Stimulated activated naive CD4-positive, alpha-beta T cell (primary cell): ENCODE measurements at places on chromosomes 13 and 19.
A peak's percentile ranks its signal among the peaks of the same experiment; 100 is the strongest.

GRCh38 chr13:109159650-109160309 lies 530.4 kb downstream of the MYO16 start:
- no peak for DNase-seq

DNA sequence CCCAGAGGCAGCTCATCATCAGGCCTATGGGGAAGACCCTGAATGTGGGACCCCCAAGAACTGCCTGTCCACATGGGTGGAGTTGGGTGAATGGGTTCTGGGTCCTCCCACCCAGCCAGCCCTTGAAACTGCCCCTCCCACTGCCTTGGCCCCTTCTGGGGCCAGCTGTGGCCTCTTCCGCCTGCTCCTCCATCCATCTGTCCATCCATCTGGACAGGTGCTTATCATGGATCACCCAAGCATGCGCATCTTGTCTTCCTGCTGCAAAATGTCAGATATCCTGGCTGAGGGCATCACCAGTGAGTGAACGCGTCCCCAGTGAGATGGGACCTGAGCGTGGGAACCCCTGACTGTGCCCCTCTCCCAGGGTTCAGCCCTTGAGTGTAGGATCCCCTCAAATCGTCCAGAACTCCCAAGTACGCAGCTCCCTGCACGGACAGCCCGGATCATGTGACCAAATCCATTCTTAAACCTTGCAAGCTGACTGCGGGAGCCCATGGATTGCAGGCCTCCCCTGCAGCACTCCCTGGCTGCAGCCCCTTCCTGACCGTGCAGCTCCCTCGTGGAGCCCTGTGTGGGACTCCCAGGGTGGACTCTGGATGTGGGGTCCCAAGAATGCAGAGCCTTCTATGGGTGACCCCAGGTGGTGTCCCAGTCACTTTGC lies 2.0 kb downstream of the STXBP2 start:
- no peak for DNase-seq

DNA sequence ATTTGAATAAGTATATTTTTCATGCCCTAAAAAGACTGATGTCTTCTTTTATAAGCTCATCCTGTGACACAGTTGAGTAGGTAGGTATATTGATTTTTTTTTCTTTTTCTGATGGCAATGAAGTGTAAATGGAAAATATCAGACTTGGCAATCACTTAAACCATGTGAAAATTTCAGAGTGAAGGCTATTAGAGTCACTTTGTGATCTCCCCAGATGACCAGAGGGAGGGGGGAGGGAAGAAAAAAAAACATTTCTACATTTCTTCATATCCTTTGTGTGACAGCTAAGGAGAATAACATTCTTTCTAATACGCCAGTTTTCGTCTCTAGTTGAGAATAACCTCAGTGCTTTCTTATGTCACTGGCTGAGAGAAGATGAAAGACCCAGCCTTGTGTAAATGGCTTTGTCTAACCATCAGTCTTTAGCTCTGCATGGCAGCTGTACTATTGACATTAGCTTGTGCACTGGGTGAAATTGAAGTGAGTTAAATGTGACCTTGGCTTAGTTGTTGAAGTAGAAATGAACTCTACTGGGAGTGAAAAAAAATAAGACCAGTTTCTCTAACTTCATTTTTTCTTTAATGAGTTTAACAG lies 332.1 kb upstream of the DACH1 start:
- DNase-seq, result no peak

GRCh38 chr13:44273991-44274770 lies 99.4 kb upstream of the SERP2 start:
- peak; percentile 83 for DNase-seq

- no peak for DNase-seq
These were observed 19.8 kb upstream of the CEACAM4 start for GRCh38 chr19:41646589-41647204.

DNA sequence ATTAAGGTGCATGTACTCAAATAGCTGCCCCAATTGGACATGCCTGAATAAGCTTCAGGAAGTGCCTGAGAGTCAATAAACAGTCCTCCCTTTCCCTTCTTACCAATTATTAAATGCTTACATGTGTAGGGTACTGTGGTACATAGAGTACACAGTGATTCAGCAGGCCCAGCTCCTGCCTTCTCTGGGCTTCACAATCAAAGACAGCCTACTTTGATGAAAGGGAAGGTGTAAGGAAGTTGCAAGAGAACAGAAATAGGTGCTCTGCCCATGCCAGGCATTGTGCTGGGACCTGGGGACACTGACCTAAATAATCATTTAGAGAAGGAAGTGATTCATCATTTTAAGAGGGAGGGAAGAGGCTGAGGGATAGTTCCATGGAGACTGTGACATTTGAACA lies 17.2 kb downstream of the FRY start:
- no peak for DNase-seq

DNA sequence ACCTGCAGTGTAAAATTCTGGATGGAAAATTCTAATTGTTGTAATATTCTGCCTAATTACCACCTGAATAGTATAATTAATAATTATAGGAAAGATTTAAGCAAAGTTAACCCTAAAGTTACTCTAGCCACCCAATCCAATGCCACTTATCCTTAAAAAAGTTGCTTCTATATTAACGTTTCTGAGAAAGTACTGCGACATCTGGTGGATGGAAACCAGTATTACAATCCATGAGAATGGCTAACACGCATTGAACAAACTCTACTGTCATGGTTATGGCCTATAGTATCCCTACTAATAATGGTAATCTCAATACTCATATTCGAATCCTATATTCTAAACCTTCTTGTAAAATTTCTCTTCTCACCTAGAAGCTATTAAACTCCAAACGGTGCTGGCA lies 1551.8 kb downstream of the SLITRK1 start:
- no peak for DNase-seq

DNA sequence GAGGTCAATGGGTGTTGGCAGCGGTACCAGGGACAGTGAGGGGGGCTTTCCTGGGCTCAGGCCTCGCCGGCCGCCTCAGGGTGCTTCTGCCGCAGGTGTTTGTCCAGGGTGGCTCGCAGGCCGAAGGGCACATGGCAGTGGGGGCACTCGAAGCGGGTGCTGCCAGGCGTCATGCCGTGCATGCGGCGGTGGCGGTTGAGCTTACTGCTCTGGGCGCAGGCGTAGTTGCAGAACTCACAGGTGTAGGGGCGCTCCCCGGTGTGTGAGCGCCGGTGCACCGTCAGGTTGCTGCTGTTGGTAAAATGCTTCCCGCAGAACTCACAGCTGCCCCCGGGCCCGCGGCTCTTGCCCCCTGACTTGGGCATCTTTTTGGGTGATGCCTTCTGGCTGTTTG lies 4.7 kb downstream of the ZNF296 start:
- DNase-seq, result no peak

GRCh38 chr19:34365463-34366401 lies 736 bp downstream of the GPI start:
- no peak for DNase-seq

GRCh38 chr19:14654786-14655560 lies 19.7 kb downstream of the ADGRE3 start:
- DNase-seq, result no peak

GRCh38 chr13:39516096-39516495 lies 86.9 kb downstream of the LHFPL6 start:
- no peak for DNase-seq

DNA sequence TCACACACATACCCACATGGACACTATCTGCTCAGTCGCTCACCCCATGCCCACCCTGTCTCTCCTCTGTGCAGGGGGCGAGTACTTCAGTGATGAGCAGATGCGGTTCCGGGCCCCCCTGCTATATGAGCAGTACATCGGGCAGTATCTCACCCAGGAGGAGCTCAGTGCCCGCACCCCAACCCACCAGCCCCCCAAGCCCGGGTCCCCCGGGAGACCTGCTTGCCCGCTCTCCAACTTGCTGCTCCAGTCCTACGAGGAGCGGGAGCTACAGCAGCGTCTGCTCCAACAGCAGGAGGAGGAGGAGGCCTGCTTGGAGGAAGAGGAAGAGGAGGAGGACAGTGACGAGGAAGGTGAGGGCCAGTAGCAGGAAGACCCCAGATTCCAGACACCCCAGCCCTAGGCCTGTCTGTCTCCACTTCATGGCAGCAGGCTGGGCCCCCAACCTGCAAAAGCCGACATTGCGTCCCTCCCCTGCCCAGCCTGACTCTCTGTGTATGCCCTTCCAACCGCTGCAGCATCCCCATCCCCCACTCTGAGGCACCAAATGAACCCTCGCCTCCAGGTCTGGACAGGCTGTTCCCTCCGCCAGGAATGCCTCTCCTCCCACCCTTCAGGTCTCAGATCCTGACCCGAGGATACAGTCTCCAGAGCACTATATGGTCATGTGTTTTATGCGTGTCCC lies 9.7 kb downstream of the CCDC97 start:
- no peak for DNase-seq

DNA sequence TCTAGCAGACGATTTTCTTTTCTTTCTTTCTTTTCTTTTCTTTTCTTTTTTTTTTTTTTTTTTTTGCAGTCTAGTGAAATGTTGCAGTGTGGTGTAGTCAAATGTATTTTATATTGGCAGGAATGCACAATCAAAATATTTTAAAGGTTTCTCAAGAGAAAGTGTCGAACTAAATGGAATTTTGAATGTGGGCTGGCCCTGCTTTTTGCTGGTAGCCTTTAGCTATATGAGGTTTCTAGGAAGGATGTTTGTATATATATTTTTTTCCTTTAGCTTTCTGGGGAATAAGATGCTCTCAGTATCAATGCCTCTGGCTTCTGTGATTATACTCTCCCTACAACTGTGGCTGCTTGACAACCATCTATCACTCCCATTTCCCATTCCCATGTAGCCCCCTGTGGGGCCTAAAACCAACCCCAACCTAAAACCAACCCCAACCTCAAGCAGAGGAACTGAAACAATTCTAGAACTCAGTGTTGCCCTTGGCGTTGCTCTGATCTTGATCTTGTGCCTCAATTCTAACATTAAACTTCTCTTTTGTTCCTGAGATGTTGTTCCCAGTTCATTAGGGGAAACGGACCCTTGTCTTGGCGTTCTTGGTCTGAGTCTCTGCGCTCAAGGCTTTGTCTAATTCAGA lies 27.1 kb downstream of the CYSLTR2 start:
- DNase-seq, result no peak

GRCh38 chr19:49592486-49593232 lies 1.7 kb downstream of the PRR12 start:
- DNase-seq, result peak; percentile 54

GRCh38 chr13:51999921-52000320 lies 11.3 kb downstream of the ATP7B start:
- no peak for DNase-seq

DNA sequence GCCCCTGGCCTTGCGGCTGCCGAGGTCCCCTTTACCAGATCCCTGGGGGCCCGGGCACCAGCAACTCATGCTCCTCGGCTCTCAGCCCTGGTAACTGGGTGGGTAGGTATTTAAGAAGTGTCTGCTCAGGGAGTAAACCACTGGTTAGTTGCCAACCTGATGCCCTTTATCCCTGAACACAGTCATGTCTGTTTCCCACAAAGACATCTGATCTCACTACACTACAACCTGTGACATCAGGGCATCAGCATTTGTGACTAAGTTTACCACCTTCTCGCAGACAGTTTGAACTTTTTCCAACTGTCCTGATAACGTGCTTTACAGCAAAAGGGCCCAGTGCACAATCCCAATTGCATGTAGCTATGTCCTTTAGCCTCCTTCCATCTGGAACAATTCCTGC lies 22.0 kb downstream of the GGACT start:
- DNase-seq, result no peak

DNA sequence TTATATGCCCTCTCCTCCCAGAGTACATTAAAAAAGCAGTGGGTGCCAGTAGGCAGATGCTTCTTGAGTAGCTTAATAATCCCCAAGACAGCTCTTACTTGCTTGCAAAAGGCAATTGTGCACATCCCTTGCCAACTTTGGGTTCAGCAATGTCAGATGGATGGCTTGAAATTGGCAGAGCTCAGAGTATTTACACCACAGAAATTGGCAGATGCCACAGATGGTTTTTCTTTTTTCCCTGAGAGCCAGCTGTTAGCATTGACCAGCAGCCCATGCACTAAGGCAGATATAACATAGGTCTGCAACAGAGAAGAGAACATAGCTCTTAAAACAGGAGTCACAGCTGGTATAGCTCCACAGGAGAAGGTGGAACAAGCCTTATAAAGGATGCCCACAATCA lies 18.4 kb upstream of the RNASEH2B start:
- no peak for DNase-seq

DNA sequence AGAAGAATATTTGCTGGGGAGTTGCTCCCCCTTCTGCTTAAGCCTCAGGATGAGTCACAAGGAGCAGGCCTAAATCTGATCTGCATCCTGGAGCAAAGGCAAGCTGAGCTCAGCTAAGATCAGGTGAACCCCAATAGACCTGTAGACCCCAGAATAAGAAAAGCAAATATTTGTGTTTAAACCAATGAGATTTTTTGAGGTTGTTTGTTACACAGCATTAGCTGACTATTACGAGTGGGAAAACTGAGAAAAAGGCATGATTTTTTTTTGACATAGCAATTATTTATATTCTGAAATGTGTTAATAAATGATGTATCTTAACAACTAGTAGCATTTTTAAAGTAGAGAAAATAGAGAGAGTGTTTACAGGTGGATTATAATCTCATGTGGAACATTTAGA lies 45.1 kb downstream of the ADGRE3 start:
- no peak for DNase-seq

GRCh38 chr19:2722541-2723344 lies 1.6 kb upstream of the DIRAS1 start:
- no peak for DNase-seq

DNA sequence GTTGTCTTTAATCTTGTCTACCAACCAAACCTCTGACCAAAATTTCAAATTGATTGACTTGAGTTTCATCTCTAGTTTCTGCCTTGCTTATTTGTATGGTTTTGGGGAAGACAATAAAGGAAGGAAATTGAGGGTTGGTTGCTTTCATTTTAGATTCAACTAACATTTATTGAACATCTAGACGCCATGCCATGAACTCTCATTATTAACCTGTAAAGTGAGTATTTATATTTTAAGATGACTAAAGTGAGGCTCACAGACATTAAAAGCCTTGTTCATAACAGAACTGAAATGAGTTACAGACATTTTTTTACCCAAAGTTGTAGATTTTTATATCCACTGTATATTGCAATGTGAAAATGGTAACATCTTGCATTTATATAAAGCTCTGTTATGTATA lies 239.3 kb downstream of the LMO7 start:
- no peak for DNase-seq

DNA sequence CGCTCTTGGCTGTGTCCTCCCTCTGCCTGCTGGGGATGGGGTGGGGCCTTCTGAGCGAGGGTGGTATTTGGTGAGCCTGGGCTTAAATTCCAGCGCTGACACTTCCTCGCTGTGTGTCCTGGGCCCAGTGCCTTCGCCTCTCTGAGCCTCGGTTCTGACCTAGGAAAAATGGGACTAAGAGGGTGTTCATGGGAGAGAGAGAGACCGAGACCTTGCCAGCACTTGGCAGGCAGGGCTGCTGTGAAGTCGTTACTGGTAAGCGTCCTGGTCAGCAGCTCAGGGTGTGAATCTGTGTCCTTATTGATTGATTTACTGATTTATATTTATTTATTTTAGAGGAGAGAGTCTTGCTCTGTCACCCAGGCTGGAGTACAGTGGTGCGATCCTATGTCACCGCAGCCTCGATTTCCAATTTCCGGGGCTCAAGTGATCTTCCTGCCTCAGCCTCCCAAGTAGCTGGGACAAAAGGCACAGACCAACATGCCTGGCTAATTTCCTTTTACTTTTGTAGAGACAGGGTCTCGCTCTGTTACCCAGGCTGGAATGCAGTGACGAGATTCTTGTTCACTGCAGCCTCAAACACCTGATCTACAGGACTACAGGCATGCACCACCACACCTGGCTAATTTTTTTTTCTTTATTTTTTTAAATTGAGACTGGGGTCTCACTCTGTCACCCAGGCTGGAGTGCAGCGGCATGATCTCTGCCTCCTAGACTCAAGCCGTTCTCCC lies 2.4 kb downstream of the PKN1 start:
- DNase-seq, result no peak
